ENCODE measurements at places on chromosomes 5 and 9. TPM values are rescaled to one million over a fixed set of nuclear protein-coding genes. Genes with fewer than 3 reads are reported as not detected.

The PCDHGA8 gene
- total RNA-seq: 0.08 TPM

GRCh38 chr5:23591250-23591649 is 83.8 kb downstream of the PRDM9 start:
- DNase-seq: no peak

DNA sequence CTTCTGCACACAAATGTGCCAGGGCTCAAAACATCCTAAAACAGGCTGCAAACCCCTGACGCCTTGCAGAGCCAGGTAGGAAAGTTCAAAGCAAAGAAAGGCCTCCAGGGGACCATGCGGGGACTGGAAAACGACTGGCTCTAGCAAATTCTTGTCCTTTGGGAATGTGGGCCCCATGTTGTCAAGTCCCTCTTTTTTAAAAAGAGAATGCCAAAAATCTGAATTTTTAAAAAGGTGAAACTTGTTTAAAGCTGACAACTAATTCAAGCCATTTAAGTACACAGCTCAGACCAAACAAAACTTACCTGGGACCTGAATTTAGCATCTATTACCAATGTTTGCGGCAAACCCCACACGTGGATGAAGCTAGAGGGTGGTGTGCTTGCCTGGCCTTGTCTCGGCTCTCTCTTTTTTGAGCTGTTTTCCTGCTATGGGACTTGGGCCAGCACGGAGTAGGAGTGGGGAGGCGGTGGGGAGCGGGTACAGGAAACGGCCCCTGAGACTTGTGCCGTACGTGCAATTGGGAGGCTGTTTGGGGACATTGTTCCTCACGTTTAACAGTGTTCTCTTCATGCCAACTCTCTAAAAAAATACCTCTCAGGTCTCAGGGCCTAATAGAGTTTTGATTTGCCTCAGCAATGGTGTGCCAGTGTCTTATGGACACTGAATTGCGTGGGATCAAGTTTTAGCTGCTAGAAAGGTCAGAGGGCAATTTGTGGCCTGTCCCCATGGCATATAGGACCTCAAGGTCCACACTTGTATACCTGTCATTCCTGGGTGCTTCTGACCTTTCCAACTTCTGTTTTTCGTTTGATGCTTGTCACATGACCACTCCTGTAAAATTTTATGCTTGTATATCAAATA is 15.1 kb upstream of the PHF19 start:
- no peak for DNase-seq

The BARHL1 gene
- total RNA-seq: not detected
